Activated CD4-positive, alpha-beta memory T cell treated with anti-CD3 and anti-CD28 coated beads for 36 hours (primary cell): ENCODE measurements at places on chromosomes 5 and 9. TPM values are rescaled to one million over a fixed set of nuclear protein-coding genes. Genes with fewer than 3 reads are reported as not detected.

- H3K27ac ChIP-seq: no peak overlapping the region
- no peak overlapping the region for H3K4me3 ChIP-seq
- H3K27me3 ChIP-seq: peaks cover 4% of the 10 kb centered on the region
- H3K36me3 ChIP-seq: no peaks in the 10 kb centered on the region
Observed at GRCh38 chr9:17807613-17808282, 228.9 kb downstream of the SH3GL2 start.

Gene OR1J2
- total RNA-seq: not detected

- peaks cover 17% of the 10 kb centered on the region for H3K4me1 ChIP-seq
- no peak overlapping the region for H3K27ac ChIP-seq
- no peak for DNase-seq
- no peaks in the 10 kb centered on the region for H3K27me3 ChIP-seq
- no peak overlapping the region for H3K4me3 ChIP-seq
Observed at GRCh38 chr5:59296317-59297264, 596.9 kb downstream of the PDE4D start.

GRCh38 chr5:140251527-140251973, 51.4 kb downstream of the PFDN1 start:
- DNase-seq: peak; percentile 90
- no peak overlapping the region for H3K4me3 ChIP-seq
- peaks cover 7% of the 10 kb centered on the region for H3K36me3 ChIP-seq
- H3K4me1 ChIP-seq: peaks cover 41% of the 10 kb centered on the region
- no peaks in the 10 kb centered on the region for H3K27me3 ChIP-seq

DNA sequence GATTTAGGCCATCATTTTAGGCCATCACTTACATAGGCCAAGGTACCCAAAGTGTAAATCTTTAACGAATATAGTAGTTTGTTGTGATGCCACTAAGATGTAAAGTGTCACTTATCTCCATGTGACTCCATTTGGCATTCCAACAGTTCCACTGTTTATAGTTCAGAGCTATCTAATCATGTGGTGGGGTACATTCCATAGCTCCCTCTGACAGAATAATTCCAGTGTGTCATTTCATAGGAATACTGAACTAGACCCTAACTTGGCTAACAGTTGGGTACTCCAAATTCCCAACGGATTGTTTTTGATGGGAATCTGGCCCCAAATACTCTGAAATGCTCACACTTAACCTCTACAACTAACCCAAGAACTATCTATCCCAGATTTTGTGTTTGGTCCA, 76.7 kb upstream of the FST start:
- no peak overlapping the region for H3K4me3 ChIP-seq
- no peak for DNase-seq
- no peak overlapping the region for H3K27ac ChIP-seq
- H3K4me1 ChIP-seq: no peaks in the 10 kb centered on the region
- no peaks in the 10 kb centered on the region for H3K36me3 ChIP-seq
- peaks cover 8% of the 10 kb centered on the region for H3K27me3 ChIP-seq

DNA sequence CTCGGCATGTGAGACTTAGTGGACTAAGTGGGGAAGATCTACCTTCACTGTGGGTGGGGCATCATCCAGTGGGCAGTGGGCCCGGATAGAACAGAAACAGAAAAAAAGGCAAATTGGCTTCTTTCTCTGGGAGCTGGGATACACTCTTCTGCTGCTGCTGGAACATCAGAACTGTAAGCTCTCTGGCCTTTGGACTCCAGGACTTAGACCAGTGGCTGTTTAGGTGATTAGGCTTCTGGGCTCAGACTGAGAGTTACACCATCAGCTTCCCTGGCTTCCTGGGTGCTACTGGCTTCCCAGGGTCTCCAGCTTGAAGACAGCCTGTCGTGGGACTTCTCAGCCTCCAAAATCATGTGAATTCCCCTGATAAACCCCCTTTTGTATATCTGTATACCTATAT, 122.7 kb upstream of the SLC28A3 start:
- no peak overlapping the region for H3K4me3 ChIP-seq
- no peak for DNase-seq
- H3K27ac ChIP-seq: no peak overlapping the region
- no peaks in the 10 kb centered on the region for H3K36me3 ChIP-seq
- H3K4me1 ChIP-seq: no peaks in the 10 kb centered on the region

GRCh38 chr5:14659821-14660607, 4.5 kb upstream of the OTULIN start:
- H3K4me1 ChIP-seq: peaks cover 45% of the 10 kb centered on the region
- H3K36me3 ChIP-seq: peaks cover 3% of the 10 kb centered on the region
- no peak overlapping the region for H3K4me3 ChIP-seq
- H3K27me3 ChIP-seq: no peaks in the 10 kb centered on the region
- DNase-seq: no peak

Gene NOXA1
- 1.1 TPM for total RNA-seq
